ENCODE measurements at places on chromosomes 2 and 18.

- no peak for DNase-seq
These were observed 971.0 kb upstream of the CDH2 start for GRCh38 chr18:29147944-29148343.

GRCh38 chr2:109382951-109383350, 230.8 kb downstream of the SEPTIN10 start:
- DNase-seq: peak; percentile 41

DNA sequence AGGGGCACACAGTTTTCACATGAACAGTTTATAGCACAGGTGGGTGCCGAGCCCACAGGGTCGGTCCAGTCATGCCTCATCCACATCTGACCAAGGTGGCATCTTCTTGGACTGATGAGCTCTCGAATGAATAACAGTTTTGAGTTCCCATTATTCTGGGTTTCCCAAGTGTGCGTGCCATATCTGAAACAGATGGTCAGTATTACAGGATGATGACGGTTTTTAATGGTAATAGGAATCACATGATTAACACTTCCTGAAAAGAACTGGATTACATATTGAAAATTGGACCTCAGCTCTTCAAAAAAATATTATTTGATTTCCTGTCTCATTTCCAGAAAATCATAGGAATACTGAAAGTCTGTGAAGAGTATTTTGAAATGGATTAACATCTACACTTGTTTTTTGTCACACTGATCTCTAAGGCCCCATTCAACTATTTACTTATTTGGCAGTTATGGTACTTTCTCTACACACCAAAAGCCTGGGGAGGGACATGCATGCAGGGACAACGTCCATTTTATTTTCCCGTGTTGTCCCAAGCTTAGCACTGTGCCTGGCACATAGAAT, 22.2 kb upstream of the NAB1 start:
- DNase-seq: no peak

DNA sequence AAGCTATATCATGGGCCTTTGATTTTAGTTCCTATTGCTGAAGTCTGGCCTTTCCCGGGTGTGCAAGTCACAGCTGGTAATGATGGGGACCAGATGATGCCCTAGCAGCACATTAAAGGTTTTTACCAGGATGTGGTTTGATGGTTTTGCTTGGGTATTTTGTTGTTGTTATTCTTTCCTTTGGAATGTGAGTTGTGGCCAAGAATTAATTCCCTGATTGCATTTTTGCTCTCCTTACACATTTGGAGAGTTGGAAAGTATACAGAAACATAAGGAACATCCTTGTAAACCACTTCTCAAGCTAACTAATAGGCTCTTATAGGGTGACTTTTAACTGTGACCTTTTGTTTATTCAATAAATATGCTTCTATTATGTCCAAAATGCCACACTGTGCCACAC, 154.1 kb upstream of the MMADHC start:
- no peak for DNase-seq

DNA sequence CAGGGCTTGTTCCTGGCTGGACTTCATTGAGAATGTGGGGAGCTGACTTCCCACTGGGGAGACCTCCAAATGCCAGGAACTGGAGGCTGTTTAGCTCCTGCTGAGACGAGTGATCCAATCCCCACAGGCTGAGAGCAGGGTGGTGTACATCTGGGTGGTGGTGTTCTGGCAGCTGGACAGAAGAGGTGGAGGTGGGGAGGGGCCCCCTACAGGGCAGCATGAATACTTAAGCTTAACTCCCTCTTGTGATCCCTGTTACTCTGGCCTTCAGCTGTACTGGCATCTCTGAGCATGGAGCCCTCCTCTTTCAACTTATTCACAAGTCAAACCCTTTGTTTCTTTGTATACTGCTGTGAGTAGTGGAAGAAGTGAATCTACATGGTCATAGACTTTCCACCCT, 167.8 kb upstream of the LYPD1 start:
- DNase-seq: no peak

Data from amygdala (tissue), 56 donors.